Activated CD8-positive, alpha-beta T cell treated with anti-CD3 and anti-CD28 coated beads for 36 hours (primary cell): ENCODE measurements at places on chromosomes 1 and 21. TPM values are rescaled to one million over a fixed set of nuclear protein-coding genes. Genes with fewer than 3 reads are reported as not detected.

- no peak for DNase-seq
- H3K27me3 ChIP-seq, result no peaks in the 10 kb centered on the region
- H3K36me3 ChIP-seq, result no peaks in the 10 kb centered on the region
- H3K27ac ChIP-seq, result no peak overlapping the region
- peaks cover 53% of the 10 kb centered on the region for H3K4me1 ChIP-seq
Observed at GRCh38 chr1:23906731-23907130, 6.4 kb downstream of the CNR2 start.

RAB3B gene
- 0.11 TPM for total RNA-seq

LAMC2 gene
- not detected for total RNA-seq

DNA sequence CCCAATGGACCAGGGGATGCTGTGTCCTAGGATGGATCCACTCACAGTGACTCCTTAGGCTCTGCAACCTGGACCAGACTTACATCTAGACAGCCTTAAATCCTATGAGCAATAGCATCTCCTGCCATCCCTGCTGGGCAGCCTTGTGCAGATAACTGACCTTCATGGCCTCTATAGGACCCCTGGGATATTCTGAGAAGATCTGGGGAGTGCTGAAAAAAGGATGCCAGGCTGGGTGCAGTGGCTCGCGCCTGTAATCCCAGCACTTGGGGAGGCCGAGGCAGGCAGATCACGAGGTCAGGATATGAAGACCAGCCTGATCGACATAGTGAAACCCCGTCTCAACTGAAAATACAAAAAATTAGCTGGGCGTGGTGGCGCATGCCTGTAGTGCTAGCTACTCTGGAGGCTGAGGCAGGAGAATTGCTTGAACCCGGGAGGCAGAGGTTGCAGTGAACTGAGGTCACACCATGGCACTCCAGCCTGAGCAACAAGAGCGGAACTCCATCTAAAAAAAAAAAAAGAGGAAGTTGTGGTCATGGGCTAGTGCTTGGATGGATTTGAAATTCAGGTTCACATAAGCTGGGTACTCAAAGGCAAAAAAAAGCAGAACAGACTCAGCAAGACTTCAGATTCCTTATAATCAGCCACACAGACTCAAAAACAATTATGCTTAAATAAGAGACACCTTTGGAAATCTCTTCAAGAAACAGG is 10.9 kb upstream of the SH2D1B start:
- H3K27me3 ChIP-seq, result peaks cover 12% of the 10 kb centered on the region
- no peaks in the 10 kb centered on the region for H3K4me1 ChIP-seq
- no peak overlapping the region for H3K27ac ChIP-seq
- DNase-seq, result no peak
- no peaks in the 10 kb centered on the region for H3K36me3 ChIP-seq

- DNase-seq, result no peak
- no peak overlapping the region for H3K27ac ChIP-seq
- H3K27me3 ChIP-seq, result peaks cover 9% of the 10 kb centered on the region
- H3K4me1 ChIP-seq, result peaks cover 3% of the 10 kb centered on the region
- H3K4me3 ChIP-seq, result no peak overlapping the region
Observed at GRCh38 chr21:38507374-38507942, 9.2 kb upstream of the ERG start.

FCRL1 gene
- total RNA-seq, result not detected

IFI44L gene
- total RNA-seq, result 22.5 TPM

DNA sequence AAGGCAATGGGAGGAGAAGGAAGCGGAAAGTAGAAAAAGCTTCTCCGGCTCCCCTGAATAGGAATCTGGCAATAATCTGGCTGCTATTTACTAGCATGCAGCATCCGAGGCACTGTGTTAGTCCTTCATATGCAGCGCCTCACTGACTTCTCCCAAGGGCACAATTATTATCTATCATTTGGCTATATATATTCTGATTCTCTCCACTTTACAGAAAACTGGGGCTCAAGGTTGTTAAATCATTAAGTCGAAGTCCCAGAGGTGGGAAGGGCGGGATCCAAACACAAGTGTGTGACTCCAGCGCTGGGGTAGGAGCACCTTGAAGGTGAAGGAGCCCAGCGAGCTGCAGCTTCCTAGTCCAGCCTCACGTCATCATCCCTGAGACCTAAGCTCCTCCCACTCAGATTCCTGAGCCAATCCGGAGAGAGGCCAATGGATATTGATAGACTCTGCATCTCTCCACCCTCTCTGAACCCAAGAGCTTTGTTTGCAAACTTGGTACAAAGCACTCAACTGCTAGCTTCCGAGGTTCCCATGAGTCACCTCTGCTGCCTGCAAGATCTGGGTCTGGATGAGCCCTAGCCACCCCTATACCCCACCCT is 16.6 kb upstream of the EYA3 start:
- H3K4me3 ChIP-seq, result no peak overlapping the region
- peaks cover 1% of the 10 kb centered on the region for H3K27me3 ChIP-seq
- H3K36me3 ChIP-seq, result no peaks in the 10 kb centered on the region
- H3K27ac ChIP-seq, result no peak overlapping the region
- no peaks in the 10 kb centered on the region for H3K4me1 ChIP-seq
- no peak for DNase-seq

SPRR2B gene
- not detected for total RNA-seq

DNA sequence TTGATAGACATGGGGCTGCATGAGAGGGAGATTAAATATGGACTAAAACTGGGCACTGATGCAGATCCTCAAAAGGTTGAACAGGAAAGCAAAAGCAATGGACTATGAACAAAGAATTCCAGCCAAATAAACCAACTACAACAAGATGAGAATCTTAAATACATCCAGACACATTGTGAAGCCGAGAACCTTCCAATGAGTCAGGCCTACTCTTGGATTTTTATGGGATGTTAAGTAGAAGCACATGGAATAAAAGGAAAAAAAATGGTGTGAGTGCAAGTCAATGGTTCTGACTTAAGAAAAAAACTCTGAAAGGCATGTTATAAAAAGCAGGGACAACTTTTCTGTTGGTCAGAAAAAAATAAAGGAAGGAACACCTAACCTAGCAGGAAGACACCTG is 227.2 kb downstream of the DPYD start:
- H3K36me3 ChIP-seq, result peaks cover 3% of the 10 kb centered on the region
- H3K4me1 ChIP-seq, result no peaks in the 10 kb centered on the region
- no peak for DNase-seq
